ENCODE measurements at places on chromosomes 2 and 18.

DNA sequence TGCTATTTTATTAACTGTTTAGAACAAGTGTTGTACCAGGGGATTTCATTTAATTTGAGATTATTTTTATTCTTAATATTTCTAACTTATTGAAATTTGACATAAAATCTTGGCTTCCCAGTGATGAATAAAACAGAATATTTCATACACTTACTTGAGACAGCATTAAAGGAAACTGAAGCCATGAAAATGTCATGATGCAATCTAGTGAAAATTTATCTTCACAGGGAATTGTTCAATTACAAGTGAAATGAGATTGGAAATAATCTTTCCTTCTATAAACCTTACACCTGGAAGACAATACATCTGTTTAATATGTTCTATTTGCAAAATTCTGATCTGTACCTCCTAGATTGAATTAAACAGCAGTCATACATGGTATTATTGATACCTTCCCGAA lies 511.0 kb upstream of the CDH7 start:
- no peak for DNase-seq

DNA sequence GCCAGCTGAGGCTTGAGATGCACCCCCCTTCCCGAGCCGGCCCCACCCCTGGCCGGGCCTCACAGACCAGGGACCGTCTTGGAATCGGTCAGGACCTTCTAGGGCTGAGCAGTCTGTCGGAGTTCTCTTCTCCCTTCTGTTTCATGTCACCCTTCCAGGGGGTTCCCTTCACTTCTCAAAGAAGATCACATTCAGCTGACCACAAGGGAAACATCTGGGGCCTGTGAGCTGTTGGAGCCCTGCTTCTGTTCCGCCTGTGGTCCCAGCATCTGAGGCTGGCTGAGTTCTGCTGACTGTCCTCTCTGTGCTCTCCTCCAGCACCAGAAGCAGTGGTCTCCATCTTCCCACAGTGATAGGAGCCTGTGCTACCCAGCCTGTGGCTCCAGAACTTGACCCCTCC lies 106.5 kb downstream of the SEPTIN10 start:
- no peak for DNase-seq

DNA sequence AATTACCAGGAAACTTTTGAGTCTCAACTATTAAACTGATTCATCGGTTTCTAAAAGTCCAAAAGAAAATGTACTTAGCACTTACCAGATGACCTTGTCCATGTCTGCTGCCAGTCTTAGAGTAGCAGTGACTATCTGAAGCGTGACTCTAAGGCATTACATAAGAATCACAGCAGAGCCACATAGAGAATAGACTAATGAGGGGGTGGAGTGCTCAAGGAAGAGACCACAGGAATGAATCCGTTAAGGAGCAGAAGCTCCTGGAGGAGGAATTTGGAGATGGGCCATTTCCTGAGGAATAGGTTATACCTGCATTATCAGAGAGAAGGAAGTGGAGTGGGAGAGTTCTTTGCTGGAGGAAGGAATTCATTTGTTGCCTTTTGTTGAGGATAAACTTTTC lies 116.0 kb downstream of the MAP3K20 start:
- DNase-seq: no peak

DNA sequence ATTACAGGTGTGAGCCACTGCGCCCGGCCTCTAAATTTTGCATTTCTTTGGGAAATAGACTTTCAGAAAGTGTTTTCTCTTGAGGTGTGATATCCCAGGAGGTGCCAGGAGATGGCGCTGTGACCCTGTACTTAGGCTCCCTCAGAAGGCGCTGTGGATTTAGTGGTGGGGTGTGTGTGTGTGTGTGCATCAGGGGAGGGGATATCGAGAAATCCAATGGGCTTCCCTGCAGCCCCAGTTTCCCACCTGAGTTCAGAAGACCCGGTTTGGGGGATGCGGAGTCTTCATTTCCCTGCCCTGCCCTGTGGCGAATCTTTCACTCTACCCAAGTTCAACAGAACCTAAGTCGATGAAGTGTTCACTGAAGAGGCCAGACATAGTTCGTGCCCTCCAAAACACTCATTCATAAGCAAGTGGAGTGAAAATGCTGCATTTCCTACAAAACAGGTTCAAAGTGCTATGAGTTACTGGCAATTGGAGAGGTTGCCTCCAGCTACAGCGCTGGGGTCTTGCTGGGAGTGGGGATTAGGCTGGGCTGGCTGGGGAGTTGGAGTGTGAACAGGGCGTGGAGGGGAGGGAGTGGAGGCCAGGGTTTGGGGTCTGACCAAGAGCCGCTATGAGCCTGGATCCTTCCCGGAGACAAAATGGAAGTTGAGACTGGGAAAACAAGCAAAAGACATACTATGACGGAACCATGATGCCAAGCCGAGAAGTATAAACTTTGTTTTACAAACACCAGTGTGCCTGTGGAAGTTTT lies 6.5 kb upstream of the WNT6 start:
- DNase-seq: peak; percentile 50

DNA sequence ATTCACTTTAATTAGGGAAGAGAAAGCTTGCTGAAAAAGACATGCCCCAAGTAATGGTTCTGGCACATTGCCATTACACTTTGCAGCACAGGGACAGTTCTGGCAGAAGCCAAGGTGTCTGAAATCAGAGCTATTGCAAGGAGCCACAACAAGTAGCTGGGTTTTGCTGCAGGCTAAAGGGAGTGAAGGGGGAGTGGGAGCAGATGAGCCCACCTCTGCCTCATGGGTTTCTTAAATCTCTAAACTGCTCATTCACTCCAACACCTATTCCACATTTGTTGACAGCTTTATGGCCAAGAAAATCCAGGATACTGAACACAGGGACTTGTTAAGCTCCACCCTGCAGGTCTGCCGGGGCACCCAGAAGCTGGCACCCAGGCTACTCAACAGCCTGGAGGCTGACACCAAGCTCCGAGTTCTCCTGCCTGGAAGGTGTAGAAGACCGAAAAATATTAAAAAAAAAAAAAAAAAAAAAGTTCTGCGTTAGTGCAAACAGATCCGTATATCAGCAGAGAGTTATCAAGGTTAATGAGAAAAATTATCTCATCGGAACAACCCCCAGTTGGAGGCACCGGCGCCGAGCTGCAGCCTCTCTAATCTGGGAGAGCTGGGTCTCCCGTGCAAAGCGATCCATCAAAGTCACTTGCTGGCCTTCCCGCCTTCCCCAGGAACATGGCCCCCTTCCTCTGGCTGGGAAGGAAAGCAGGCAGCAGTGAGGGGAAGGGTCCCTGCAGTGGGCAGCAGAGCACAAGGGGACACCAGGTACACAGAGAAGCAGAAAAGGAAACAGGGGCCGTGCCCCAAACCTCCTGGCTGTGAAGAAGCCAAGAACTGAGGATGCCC lies 123.7 kb downstream of the HNMT start:
- no peak for DNase-seq

GRCh38 chr2:216596980-216597509 lies 36.2 kb upstream of the IGFBP2 start:
- no peak for DNase-seq

- DNase-seq: no peak
Observed at GRCh38 chr2:176093145-176093897, 800 bp downstream of the HOXD13 start.
